PC-9 (cell line): ENCODE measurements at places on chromosomes 7 and 10.

DNA sequence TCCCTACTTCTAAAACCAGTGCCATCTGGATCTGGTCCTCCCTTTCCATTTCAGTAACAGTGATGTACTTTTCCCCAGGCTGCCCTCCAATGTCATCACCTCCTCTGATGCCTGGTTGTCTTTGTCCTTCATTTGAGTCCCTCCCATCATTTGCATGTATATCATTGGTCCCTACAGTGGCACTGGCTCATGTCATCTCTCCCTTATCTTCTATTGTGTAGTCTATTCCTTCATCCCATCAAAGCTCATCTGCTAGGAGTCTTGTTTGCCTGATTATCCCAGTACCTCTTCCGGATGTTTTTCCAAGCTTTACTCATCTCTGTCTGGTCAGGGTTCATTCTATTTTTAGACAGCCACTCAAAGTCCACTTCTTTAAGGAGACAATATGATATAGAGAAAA lies 292.9 kb upstream of the BMPER start:
- no peak for DNase-seq

DNA sequence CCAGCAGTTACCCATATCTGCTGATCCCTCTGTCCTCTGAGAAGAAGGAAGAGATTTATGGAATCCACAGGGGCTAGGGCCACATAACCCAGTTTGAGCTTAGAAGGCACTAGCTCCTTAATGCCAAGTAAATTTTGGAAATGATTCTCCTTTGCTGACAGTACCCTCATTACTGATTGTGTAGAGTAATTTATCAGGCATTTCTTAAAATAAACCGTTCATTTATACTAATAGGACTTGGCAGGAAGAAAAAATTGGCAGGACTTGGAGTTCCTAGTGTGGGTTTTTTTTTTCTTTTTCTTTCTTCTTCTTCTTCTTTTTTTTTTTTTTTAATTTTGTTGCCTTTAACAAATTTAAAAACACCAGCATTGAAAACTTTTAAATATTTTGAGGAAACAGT lies 645.7 kb downstream of the SUGCT start:
- DNase-seq = no peak

- peak; percentile 41 for DNase-seq
Measured at GRCh38 chr10:104406715-104407650, 53.4 kb downstream of the CFAP58 start.

DNA sequence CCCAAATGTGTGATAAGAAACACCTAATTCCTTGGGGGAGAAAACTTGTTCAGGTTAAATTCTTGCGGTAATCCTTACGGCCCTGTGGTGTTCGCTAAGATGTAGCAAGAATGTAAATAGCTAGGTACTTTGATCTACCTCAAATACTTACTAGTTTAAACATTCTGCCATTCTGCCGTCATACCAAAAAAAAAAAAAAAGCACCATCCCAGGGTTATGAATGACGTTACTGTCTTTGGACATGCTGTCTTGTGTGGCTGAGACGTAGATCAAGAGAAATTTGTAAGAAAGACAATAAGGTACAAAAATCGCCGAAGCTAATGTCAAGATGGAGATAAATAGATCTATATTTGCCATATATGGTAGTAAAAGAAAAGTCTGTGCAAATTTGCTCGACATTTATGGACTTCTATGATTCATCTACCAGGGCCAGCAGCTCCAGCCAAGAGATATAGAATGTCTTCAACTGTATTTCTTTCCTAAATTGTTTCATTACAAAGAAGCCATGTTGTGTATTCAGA lies 195.6 kb downstream of the CUX1 start:
- no peak for DNase-seq

DNA sequence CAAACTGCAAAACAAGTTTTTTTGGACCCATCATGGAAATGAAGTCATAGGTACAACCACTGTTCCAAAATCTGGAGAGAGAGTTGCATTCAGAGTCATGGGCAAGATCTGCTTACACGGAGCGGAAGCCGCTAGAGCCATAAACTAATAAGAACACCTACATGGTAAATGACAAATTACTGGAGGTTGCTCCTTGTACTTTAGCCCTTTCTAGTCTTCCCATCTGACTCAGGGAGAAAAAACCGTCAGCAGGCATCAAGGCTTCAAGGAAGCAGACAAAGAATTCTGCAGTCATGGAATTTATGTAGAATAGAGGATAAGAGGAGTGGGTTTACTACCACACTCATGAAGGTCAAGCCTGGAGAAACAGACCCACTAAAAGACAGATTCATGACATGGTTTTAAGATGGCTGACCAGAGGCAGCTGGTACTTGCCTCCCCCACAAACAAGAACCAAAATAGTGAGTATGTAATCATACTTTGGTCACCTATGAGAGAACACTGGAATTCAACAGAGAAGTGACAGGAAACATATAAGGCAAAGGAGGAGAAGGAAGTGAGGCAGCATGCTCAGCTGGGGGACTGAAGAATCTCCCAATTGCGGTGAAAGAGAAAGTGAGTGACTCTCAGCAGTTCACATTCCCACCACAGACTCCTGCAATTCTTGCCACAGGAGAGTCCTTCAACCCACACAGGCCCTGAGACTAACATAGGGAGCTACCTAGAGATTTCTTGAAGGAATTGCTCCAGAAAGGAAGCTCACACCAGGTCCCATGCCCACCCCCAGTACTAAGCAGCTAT lies 42.4 kb upstream of the ASAH2 start:
- DNase-seq = no peak

DNA sequence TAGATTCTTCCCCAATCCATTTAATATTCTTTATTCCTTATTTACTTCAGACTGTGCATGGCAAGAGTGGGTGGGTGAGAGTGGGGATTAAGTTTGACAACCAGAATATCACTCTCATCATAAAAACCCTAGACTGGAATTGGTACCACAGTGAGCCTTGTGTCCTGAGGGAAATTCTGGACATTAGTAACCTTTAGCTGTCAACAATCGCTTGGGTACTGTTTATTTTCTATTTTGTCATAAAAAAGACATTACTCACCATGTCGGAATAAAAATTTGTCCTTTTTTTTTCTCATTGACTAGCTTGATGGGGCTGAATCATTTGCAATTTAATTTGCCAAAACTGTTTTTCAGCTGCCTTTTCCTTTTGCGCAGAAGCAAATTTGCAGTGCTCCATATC lies 176.1 kb upstream of the SEMA3C start:
- DNase-seq = no peak

- no peak for DNase-seq
Measured at GRCh38 chr7:40474790-40475680, 340.2 kb downstream of the SUGCT start.

DNA sequence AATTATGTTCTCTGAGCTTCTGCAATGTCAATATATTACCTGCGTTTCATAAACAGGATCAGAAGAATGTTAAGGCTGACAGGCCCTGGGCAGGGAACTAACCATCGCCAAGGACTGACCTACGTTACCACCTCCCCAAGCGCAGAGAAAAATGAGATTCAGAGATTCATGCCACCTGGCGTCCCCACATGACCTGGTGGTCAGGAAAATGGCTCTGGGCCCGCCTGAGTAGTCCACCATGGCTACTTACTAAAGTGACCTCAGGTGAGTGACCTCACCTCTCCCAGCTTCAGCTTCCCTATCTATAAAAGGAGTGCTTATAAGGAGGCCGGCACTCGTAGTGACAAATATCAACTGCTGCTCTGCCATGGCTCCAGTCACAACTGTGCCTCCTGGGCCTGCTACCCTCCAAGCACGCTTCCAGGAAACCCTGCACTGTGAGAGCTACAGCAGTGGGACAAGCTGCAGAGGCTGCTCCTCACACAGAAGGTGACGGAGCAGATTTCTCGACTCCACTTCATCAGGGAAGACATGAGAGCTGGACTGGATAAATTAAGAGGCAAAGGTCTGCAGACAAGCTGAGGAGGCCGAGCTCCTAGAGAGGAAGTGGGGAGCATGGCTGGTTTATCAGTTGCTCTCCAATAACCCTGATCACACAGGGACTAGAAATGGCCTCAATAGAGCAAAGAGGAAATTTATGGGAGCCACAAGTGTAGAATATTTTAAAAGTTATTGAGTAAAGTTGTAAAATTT lies 103.0 kb downstream of the RNF216 start:
- no peak for DNase-seq

GRCh38 chr7:158431941-158432347 lies 155.7 kb downstream of the PTPRN2 start:
- no peak for DNase-seq

- no peak for DNase-seq
Measured at GRCh38 chr10:24307696-24308485, 99.0 kb downstream of the KIAA1217 start.

DNA sequence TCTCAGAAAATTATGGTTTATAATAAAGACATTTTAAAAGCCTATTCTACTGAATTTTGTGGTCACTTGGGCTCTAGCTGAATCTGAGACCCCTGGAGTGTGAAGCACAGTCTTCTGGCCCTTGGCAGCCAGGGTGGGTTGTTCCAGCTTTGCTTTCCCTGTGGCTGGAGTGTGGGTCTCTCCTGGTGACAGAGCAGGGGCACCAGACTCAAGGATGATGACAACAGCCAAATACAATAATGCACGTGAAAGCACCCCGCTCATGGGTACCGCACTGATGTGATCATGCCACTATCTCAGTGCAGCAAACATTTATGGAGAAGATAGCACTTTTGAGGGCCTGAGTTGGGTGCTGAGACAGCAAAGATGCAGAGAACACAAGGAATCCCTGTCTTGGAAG lies 134.8 kb upstream of the ADAM12 start:
- DNase-seq = no peak

DNA sequence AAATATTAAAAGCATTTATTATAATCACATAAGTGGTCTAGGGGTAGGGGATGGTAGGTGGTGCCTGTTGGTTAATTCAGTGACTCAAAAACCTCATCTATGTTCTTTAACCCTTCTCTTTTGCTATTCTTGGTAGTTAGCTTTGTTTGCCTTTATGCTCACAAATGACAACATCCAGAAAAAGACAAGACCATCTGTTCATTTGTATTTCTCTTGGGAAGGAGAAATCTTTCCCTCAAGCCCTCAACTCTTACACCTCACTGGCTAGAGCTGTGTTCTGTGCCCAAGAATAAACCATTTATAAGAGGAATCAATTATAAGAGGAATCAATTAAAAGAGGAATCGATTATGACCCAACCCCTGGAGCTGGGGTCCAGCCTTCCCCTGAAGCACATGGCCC lies 10.8 kb upstream of the IFRD1 start:
- no peak for DNase-seq

DNA sequence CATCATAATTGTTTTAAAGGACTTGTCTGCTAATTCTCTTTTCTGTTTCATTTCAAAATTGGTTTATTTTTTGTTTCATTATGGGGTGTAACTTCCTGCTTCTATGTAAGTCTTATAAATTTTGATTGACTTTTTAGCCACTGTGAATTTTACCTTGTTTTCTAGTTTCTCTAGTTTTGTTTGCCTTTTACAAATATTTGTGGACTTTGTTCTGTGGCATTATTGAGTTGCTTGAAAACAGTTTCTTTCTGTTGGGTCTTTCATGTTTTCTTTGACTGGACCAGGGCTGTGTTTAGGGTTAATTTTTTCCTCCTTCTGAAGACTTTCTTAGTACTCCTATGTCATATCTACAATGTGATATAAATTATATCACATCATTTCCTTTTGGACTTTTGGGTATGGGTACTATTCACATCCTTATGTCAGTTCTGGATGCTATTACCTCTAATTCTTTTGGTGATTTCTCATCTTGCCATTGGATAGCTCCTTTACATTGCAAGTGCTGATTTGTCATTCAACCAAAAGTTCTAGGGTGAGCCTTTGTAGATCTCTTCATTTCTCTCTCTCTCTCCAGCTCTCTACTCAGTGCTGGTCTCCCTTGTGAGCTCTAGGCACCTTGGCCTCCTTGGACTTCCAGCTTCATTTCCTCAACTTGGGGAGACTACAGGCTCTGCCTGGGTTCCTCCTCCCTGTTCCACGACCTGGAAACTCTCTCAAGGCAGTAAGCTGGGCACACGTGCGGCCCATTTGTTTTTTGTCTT lies 36.9 kb downstream of the MLLT10 start:
- no peak for DNase-seq

GRCh38 chr7:76241141-76241540 lies 39.4 kb downstream of the SRRM3 start:
- no peak for DNase-seq

- no peak for DNase-seq
Measured at GRCh38 chr7:116888895-116889294, 26.5 kb downstream of the CAPZA2 start.

DNA sequence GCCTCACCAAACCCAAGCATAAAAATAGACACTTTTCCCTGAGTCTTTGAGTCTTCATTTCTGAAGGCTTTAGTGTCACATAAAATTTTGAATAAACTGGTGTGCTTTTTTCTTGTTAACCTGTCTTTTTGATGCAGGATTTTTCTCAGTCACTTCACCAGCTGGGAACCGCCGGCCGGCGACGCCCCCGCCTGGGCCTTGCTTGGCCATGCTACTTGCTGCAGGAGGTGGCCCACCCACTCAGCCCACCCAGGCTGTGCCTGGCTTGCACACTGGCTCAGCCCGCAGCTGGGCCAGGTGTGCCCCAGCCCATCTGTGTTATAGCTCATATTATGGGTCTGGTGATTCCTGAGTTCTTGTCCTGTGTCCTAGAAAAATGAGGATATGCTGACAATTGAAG lies 247.4 kb upstream of the CACNA2D1 start:
- DNase-seq = no peak

GRCh38 chr7:56447864-56448693 lies 331.9 kb upstream of the NUPR2 start:
- no peak for DNase-seq

- DNase-seq = no peak
Measured at GRCh38 chr7:42311195-42311594, 74.2 kb upstream of the GLI3 start.

DNA sequence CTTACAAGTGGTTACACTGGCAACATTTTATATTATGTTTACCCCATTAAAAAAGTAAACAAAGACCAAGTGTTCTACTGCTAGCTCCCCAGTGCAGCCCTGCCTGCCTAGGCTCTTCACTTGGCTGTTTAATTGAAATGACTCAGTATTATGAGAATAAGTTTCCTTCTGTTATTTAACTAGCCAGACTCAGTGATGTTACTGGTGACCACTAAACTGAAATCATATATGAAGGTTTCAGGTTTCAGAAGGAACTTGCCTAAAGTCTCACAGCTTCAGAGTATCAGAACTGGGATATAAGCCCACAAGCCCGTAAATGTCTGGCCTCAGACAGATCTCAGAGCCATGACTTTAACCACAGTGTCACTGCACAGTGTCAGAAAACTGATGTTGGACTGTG lies 66.8 kb upstream of the EXOC4 start:
- DNase-seq = no peak
